ENCODE measurements at places on chromosomes 13 and 19.

- DNase-seq = no peak
These were observed 29.5 kb downstream of the FPR3 start for GRCh38 chr19:51824281-51825005.

DNA sequence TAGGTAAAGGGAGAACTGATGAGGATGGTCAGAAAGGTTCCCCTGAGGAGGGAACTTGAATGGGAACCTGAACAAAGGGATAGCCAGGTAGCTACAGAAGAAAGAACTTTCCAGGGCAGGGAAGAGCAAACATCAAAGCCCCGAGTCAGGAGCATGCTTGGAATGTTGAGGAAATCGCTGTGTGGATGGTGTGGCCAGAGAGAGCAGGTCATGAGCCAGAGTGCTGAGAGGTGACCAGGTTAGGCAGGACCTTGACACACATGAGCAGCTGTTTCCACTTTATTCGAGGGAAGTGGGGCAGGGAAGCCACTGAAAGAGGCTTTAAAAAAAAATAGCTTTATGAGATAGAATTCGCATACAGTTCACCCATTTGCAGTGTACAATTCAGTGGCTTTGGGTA lies 4.4 kb downstream of the RAB8A start:
- no peak for DNase-seq

GRCh38 chr19:41013359-41013758 lies 22.3 kb downstream of the CYP2B6 start:
- DNase-seq = no peak

DNA sequence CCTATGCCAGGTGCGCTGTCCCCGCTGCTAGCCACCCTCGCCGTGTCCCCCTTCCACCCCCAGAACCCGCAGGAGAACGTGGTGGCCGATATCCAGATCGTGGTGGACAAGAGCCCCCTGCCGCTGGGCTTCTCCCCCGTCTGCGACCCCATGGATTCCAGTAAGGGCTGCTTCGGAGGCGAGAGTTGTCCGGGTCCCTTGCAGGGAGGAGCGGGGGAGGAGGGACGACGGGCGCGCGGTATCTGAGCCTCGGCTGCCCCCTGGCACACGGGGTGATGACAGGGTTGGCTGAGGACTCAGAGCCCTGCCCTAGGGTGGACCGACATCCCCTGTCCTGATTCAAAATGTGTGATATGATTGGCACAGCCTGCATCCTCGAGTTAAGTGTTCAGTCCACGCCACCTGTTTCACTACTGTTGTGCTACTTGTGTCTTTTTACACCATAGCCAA lies 653 bp downstream of the MVB12A start:
- no peak for DNase-seq

GRCh38 chr13:33859691-33860303 lies 41.8 kb downstream of the RFC3 start:
- DNase-seq = no peak

GRCh38 chr13:38045278-38046048 lies 175.9 kb upstream of the TRPC4 start:
- DNase-seq = no peak

DNA sequence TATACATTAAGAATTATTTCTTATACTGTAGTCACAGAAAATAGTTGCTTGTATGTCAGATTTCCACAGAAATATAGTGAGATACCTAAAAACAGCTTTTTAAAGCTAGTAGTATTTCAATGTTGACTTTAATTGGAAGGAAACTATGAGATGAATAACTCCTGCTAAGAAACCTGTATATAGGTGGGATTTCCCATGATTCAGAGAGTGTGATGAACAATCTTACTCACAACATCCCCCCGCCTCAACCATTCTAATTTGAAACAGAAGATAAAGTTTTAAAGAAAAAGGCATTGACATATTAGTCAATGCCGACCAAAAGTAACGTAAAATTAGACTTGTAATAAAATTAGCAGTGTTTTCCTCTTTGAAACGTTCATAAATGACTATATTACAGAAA lies 1.4 kb upstream of the MIR17HG start:
- DNase-seq = no peak

GRCh38 chr19:3531716-3532115 lies 7.3 kb upstream of the TEKTIP1 start:
- DNase-seq = no peak

DNA sequence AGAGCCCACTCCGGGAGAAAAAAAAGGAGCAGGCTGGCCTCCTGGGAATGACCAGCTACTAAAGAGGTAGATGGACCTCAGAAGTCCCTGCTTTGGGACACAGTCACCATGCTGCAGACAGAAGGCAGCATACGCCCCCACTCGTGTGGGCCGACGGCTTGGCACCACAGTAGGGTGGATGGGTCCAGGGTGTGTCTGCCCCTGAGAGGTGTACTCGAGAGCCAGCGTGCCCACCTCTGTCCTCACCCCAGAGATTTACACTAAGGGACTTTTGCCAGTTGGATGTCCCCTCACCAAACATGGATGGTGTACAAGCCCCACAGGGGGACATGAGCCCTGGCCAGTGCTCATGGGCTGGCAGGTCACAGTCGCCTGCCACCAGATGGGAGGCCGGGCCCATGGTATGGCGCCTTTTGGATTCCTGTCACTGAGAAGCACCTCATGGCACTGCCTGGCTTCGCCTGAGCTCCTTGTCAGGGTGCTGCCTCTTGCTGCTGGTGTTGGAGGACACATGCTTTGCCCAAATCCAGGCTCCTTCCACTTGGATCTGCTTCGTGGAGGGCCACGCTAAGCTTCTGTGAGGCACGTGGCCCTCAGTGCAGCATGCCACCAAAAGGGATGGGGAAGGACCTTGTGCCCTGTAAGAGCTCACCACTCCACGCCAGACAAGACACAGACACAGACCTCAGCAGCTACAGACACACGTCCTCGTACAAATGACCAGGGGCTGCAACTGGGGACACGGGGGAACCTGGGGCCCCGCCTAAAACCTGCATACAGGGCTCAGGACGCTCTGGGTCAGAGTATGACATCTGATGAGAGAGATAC lies 13.3 kb upstream of the EPHX3 start:
- no peak for DNase-seq

- DNase-seq = no peak
These were observed 31.9 kb upstream of the USPL1 start for GRCh38 chr13:30585748-30586262.

DNA sequence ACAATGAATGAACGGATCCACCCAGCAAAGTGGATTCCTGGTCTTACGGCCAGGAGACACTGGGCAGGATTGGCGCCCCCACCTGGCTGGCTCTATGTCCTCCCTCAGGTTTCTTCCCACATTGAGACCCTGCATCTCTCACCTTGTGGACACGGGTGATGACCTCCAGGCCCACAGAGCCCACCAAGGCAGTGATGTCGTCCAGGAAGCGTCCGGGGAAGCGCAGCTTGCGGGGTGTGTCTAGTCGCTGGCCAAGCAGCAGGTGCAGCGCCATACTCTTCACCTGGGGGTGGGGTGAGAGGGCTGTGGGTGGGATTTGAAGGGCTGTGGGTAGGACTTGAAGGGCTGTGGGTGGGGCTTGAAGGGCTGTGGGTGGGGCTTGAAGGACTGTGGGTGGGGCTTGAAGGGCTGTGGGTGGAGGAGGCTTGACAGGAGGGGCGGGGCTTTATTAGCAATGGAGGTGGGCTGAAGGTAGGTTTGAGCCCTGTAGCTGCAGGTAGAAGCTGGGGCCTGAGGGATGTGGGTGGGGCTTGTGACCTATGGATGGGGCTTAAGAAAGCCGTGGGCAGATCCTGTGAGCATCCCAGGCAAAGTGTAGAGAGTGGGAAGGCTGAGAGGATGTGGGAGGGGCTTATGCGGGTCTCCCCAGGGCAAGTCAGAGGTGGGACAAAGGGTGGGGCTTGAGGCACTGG lies 12.1 kb upstream of the ANGPTL8 start:
- no peak for DNase-seq

GRCh38 chr13:106685143-106685542 lies 117.2 kb upstream of the ARGLU1 start:
- DNase-seq = no peak

DNA sequence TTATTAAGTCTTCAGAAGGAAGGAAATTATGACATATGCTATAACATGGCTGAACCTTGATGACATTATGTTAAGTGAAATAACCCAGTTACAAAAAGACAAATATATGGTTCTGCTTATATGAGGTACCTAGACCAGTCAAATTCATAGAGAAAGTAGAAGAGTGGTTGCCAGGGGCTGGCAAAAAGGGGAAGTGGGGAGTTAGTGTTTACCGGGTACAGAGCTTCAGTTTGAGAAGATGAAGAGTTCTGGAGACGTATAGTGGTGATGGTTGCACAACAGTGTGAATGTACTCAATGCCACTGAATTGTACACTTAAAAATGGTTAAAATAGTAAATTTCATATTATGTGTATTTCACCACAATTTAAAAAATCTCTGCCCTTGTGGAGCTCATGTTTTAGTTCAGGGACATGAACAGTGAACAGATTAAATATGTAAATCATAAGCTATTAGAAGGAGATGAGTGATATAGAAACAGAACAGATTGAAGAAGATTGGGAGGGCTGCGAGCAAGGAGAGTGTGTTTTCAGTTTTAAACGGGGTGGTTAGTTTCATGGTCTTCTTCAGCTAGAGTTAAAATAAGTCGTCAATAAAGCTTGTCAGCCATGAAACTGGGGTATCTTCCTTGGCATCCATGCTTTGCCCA lies 355.2 kb downstream of the KCNRG start:
- no peak for DNase-seq

DNA sequence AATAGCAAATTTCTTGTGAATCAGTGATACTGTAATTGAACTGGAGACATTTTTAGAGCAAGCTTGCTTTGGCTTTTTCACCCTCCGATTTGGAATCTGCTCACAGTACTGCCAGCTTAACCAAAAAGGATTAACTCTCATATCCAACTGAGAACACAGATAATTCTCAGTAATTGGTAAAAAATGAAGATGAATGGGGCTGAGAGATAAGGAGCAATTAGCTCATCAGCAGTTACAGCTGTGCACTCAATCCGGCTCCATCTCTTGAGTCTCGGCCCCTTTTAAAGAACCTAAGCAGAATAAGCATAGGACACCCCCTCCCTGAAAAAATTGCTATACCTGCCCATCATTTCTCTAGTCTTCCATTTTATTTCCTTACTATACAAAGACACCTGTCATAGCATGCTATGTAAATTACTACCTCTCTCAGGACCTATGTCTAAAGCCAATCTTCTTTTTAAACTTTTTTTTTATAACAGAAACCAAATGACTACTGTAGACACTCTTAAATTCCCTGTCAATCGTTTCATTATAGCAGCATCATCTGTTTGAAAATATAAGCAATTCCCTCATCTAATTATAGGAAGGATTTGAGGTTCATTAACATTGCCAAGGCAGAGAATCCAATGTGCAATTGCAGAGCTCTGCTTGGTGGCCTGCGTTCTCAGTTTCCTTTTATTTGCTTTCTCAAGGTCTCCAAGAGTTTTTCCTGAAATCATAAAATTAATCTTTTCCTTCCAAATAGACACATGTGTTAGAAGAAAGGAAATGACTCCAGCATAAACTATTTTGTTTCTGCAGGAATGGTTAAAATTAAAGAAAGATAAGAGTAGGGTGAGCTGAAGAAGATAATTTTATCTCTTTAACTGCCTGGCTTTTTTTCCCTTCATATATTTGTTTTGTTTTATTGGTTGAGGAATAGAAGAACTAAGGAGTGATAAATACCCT lies 242.1 kb downstream of the DACH1 start:
- DNase-seq = no peak

- DNase-seq = no peak
These were observed 953 bp downstream of the KCNN4 start for GRCh38 chr19:43779820-43780219.

DNA sequence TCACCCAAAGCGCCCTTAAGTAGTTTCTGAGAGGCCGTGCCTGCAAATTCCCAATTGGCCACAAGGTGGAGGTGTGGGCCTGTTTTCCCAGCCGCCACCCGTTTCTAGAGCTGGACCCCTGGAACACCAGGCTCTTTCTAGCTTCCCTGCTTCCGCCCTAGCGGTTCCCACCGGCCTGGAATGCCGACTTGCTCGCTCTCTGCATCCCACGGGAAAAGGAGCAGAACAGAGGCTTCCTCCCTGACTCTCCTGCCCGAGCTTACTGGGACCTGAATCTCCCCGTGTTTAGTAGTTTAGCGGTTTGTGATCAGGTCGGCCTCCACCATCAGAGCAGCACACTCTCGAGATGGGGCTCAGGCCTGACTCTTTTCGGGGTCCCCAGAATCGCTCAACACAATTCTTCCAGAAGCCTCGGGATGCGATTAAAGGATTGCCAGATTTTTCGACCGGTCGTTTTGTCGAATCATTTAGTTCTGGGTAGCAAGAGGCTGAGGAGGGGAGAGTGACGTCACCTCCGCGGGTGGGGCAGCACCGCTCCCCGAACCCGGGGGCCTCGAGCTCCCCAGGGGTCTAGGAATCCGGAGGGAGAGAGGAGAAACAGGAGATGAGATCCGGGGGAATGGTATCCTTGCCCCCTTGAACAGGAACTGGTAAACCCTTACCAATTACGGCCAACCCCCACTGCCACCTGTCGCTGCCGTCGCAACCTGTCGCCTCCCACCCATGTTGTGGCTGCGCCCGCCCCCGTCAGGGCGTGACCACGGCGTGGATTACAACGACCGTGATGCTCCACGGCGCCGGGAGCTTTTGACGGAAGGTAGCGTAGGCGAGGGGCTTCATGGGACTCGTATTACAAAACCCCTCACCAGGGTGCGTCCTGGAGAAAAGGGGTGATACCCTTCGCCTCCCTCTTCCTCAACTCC lies 8.0 kb downstream of the NAPSA start:
- DNase-seq = peak; percentile 83

GRCh38 chr19:15374796-15375440 lies 4.7 kb downstream of the AKAP8 start:
- no peak for DNase-seq

DNA sequence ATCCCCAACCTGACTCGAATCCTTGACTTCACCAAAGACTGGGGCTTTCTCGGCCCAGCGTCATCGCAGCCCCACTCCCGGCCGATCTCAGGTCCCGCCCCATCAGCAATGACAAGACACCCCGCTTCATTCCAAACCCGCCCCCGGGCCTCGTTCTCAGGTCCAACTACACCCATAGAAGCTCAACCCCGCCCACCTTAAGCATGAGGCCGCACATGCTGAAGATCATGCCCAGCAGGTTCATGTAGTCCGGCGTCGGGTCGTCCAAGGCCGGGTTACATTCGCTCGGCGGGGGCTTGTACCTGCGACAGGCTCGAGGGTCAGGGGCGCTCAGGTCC lies 2.3 kb downstream of the WDR83 start:
- DNase-seq = peak; percentile 37
